NT2/D1 (cell line): ENCODE measurements at places on chromosomes 1 and 21.
A peak's percentile ranks its signal among the peaks of the same experiment; 100 is the strongest.

GRCh38 chr1:183278739-183279591 is 92.9 kb downstream of the LAMC2 start:
- peak; percentile 60 for DNase-seq

GRCh38 chr1:166852918-166853317 is 13.6 kb downstream of the POGK start:
- no peak for DNase-seq

DNA sequence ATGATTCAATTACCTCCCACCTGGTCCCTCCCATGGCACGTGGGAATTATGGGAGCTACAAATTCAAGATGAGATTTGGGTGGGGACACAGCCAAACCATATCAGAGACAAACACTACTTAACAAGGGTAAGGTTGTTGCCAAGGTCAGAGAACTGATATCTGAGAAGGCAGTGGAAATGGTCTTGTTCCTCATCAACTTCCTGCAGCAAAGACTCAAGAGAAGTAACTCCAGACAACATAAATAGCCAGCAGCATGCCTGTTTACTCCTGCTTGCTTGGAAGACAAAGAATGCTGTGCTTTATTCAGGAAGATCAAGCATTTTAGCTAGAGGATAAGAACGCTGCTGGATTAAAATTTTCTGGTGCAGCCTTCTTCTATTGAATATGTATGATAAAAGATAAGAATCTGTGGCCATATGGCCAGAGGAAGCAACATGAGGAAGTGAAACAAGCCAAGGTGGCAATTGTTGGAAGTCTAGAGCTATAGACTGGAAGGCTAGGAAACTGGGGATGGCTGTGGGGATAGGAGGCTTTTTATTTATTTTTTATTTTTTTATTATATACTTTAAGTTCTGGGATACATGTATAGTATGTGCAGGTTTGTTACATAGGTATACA is 36.4 kb downstream of the DDAH1 start:
- no peak for DNase-seq

DNA sequence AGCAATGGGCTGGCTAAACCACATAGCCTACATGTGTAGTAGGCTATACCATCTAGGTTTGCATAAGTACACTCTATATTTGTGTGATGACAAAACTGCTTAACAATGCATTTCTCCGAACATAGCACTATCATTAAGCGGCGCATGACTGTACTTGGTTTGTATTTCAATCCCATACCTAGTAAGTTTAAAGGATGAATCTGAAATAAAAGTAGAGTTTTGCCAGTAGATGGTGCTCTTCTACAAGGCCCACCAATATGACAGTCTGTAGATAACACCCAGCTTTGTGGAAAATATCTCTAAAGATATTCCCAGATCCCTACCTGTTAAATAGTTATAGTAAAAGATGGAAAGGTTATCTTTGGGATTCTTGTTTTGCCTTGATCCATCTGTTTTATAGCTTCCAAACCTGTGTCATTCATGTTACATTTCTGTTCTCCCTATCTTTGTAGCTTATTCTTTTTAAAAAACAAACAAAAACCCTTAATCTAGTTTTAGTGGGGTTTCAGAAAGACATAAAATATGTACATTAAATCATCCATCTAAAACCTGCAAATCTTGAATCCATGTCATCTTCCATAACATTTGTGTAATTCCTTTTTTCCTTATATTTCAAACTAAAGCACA is 33.9 kb upstream of the ASPM start:
- peak; percentile 20 for DNase-seq

DNA sequence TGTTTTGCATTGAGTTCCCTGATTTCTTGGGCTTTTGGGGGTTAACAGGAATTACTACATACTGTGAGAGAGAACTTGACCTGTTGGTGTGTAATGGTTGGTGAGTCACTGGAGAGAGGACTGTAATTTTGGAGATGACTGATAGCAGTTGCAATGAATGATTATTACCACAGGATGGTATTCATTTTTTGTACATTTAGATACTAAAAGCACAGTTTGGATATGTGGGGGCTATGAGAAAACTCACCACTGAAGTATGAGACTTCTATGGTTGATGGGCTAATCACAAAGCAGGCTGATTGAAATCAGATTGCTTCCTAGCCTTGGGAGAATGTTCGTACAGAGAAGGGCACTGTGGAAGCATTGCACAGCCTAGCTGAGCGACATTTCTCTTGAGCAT is 1571.3 kb upstream of the PRMT6 start:
- DNase-seq: no peak

DNA sequence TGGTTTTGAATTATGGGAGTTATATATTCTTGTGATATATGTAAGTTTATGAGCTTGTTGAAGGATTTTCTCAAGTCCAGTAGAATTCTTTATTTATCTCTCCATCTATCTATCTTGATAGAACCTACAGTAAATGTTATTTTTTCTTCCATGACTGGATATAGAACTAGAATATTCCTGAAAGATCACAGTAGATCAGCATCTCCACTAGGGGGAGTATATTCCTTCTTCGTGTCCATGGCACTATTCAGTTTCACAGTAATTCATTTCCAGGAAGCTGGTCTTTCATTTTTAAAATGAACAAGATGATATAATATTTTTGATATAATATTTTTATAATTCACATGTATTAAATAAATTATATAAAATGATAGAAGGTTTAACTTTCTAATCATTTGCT is 18.8 kb downstream of the TMPRSS15 start:
- peak; percentile 18 for DNase-seq

GRCh38 chr1:41520951-41521752 is 36.7 kb upstream of the EDN2 start:
- no peak for DNase-seq

DNA sequence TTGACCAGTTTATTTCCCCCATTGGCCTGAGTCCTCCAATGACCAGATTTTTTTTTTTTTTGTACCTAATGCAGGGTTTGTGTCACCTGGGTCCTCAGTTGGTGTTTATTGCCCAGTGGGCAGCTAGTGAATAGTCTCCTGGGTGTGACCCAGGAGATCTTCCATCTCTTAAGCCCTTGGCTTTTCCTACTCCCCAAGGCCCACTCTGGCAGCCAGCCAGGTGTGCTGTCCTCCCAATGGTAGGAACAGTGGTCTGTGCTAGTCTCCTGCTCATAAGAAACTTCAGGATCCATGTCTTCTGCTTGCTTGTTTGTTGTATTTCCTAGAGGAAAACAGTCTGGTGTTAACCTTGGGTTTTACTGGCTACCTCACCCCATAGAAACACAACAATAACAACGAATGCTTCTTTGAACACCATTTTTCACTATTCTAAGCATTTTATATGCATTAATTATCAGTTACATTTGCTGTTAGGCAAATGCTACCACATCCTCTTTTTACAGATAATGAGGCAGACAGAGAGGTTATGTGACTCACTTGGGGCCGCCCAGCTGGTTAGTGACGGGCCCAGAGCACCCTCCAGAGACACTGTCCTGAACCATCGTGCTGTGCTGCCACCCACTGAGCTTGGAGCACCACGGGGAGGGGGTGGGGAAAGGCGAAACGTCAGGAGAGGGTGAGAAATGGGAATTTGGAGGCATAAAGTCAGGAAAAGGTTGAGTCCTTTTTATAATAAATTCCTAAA is 107.5 kb downstream of the HIVEP3 start:
- DNase-seq: no peak

GRCh38 chr1:56473582-56474270 is 105.6 kb downstream of the PLPP3 start:
- DNase-seq: no peak

DNA sequence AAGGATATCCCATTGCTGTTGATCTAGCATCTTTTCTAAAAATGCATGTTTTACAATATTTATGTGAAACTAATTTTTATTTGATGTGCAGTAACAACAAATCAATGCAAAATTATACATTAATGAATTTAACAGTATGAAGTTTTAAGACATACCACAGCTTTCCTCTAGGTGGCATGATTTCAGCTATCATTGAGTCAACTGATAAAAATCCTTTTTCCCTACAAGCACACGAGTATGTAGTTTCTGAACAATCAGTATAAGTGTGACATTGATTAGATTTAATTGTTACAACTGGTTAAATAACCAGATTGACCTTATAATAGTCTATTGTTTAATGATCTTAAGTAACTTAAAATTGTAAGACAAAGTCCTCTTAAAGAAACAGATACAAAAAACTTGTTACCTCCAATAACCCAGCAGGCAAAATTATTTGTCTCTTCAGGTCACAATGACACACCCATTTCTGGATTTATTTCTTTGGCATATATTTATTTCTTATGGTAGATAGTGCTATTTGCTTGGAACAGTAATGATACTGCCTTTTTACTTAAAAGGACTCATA is 5.8 kb upstream of the TGFB2 start:
- no peak for DNase-seq

GRCh38 chr1:58459911-58460310 is 86.6 kb downstream of the OMA1 start:
- DNase-seq: no peak

GRCh38 chr21:44866780-44867179 is 6.7 kb downstream of the PTTG1IP start:
- DNase-seq: no peak

DNA sequence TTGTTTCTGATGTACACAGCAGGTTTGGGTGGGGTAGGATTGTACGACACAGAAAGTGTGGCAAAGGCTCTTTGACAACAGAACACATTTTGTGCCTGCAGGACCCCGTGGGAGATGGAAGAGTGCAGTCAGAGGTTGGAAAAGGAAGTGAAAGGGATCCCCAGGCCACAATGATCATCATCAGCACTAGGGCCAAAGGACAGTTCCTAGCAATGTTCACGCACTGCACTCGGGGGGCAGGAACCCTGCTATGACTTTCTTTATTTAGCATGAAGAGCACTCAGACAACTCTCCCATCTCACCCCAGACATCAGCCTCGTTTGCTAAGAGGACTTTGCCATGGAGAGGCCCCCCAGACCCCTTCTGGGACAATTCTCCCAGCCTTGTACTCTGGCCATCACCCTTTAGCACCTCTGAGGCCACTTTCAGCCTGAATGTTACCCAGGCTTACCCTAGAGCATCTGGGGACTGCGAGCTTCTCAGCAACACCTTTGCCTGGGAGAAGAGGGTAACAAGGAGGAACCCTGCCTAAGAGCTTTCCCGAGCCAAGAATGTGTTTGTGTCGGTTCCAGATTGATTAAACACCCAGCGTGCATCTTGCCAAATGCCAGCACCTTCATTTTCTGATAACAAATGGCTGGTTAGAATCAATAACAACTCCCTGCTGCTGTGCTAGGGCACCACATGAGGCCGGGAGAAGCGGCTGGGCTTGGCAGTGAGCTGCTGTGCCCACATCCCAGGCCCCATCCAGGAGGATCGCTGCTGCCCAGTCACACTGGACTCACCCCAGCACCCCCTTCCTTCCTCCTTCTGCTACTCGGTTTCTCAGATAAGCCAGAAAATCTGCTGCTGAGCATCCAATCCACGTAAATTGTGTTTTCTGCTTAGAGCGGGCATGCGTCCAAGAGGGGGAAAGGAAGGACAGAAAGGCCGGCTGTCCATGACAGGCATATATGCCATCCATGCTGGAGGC is 633.1 kb downstream of the AJAP1 start:
- DNase-seq: no peak

GRCh38 chr1:35569936-35570335 is 3.2 kb upstream of the TFAP2E start:
- DNase-seq: no peak

DNA sequence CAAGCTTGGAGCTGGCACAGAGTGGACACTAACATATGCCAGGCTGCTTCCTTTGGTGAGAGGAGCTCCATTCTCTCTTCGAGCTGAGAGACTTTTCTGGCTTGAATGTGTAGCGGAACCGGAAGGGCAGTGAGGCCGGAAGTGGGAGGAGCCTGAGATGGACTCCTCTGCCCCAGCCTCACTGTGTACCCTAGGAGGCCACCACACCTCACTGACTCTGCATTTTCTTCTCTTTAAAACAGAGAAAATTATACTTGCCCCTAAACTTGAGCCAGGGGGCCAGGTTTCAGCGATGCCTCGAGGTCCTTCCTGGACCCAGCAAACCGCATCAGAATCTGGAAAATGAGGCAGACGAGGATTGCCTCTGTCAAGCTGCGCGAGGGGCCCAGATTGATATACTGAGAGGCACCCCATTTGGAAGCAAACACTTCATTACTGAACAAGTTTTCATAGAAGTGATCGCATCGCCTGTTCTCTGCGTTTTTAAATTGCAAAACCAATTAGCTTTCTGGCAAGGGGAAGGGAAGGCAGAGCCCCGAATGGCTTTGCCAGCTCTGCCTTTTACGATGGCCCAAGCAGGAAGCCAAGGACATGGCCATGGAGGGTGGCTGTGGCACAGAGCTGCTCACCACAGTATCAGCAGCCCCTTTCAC is 708.1 kb downstream of the PTPRU start:
- DNase-seq: no peak

- DNase-seq: no peak
These were observed 3.8 kb upstream of the SELENON start for GRCh38 chr1:25795946-25796810.

GRCh38 chr21:40622531-40622930 is 224.4 kb downstream of the DSCAM start:
- no peak for DNase-seq

- no peak for DNase-seq
These were observed 484.9 kb downstream of the NPHP4 start for GRCh38 chr1:5507340-5507739.

DNA sequence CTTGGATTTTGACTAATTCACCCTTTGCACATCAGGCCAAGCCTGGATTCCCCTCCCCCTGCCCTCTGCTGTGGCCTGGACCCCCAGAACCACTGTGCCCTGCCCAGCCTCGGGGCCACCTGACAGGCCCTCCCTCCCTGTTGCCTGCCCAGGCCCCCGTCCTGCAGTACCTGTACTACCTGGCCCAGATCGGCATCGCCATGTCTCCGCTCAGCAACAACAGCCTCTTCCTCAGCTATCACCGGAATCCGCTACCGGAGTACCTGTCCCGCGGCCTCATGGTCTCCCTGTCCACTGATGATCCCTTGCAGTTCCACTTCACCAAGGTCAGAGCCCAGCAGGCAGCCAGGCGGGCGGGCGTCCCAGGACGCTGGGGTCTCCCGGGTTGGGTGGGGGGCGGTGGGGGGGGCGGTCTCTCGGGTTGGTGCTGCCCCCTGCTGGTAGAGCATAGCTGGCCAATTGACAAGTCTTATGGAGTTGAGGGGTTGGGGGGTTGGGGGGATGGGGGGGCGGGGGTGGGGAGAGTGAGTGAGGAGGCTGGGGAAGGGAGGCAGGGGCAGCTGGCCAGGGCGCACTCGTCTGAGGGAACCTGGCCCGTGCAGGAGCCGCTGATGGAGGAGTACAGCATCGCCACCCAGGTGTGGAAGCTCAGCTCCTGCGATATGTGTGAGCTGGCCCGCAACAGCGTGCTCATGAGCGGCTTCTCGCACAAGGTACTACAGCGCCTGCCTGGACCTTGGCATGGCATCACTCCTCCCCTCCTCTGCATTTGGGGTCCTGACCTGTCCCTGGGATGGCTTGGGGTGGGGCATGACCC is 10.7 kb downstream of the AMPD2 start:
- DNase-seq: no peak

- DNase-seq: peak; percentile 69
These were observed 42.6 kb upstream of the PTGS2 start for GRCh38 chr1:186722711-186723309.

- no peak for DNase-seq
These were observed 2.7 kb downstream of the THBS3 start for GRCh38 chr1:155205035-155205434.

- no peak for DNase-seq
These were observed 89.8 kb upstream of the KCNE2 start for GRCh38 chr21:34274001-34274400.

GRCh38 chr21:23162198-23162946 is 2164.2 kb downstream of the NCAM2 start:
- no peak for DNase-seq
